ENCODE measurements at places on chromosomes 7 and 10.

- no peak for DNase-seq
Measured at GRCh38 chr7:151469281-151469680, 29.3 kb upstream of the CRYGN start.

DNA sequence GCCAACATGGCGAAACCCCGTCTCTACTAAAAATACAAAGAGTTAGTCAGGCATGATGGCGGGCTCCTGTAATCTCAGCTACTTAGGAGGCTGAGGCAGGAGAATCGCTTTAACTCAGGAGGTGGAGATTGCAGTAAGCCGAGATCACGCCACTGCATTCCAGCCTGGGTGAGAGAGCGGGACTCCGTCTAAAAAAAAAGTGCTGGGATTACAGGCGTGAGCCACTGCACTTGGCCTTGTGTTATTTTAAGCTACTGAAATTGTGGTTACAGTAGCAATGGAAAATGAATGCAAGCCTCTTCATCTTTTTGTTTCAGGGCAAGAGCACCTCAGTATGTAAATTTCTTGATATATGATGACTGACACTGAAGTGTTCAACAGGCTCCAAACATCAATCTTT lies 106.4 kb upstream of the IMMP2L start:
- DNase-seq: no peak

DNA sequence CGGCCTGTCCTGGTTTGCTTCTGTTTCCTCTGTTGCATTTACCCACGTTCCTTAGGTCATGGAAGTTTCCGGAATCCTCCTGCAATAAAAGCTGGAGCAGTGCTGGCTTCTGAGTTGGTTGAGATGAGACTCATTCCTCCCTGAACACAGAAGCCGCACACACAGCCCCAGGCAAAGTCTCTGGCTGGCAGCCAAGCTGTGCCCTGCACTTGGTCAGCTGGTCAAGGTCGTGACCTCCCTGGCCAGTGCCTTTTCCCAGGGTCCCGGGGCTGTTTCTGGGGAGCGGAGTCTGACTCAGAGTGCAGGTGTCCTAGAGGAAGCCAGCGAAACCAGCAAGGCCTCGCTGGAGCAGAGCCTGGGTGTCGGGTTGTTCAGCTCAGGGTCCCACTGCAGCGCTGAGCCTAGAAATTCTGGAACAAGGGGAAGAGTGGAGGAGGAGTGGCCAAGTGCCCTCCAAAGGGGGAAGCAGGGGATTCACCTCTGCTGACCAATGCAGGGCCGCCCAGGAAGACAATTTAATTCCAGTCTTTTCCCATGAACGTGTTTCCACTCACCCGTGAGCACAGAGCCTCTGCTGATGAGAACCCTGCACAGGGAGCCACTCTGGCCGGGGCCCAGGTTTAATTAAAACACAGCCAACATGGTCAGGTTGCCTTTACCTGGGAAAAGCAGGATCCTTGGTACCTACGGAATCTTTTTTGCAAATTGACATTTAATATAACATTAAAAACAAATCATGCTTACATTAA lies 245.5 kb upstream of the PPP2R2D start:
- no peak for DNase-seq

GRCh38 chr10:5553400-5554170 lies 28.8 kb downstream of the CALML3 start:
- no peak for DNase-seq

DNA sequence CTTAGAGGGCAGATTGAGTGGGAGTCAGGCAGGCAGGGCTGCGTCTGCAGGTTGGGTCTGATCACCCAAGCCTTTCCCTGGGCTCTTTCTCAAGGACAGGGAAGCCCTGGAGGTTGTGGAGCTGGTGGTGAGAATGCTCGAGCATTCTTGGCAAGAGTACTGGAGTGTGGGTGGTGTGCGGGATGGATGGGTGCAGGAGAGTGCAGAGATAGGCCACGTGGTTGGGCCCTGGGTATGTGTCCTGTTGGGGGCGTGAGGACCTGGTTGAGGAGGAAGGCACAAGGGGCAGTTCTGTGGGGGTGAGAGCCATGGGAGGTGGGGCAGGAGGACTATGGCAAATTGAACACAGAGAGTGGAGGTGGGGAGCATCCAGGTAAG lies 135.9 kb downstream of the PTPN20 start:
- DNase-seq: no peak

DNA sequence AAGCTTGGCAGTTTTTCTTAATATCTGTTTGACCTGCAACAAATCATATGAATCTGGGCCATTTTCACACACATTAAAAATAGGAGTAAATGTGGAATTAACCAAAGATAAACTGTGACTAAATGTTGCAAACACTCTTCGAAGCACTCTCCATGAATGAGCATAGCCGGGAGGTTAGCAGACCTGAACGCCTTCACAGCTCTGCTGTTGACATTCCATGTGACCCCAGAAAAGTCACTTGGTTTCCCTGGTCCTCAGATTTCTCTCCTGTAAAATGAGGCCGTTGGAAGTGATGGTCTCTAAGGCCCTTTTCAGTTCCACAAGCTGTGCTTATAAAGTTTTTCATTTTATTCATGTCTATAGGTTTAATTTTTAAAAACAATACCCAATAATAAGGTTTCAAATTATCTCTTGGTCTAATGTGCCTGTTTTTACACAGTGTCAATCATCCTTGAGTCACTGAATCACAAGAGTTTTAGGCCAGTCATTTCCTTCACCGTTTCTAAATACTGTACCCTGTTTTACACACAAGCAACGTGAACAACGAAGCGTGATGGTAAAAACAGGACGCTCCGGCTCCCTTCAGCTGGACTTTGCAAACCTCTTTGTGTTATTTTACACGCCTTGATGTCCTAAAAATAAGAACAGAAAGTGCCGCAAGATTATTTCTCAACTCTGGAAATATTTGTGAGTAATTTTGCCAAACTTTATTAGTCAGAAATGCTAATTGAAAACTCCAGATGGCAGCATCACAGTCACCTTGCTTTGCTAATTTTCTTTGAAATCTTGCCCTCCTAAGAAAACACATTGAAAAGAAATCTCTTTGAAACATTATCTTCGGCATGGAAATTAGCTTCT lies 38.6 kb upstream of the MET start:
- no peak for DNase-seq

DNA sequence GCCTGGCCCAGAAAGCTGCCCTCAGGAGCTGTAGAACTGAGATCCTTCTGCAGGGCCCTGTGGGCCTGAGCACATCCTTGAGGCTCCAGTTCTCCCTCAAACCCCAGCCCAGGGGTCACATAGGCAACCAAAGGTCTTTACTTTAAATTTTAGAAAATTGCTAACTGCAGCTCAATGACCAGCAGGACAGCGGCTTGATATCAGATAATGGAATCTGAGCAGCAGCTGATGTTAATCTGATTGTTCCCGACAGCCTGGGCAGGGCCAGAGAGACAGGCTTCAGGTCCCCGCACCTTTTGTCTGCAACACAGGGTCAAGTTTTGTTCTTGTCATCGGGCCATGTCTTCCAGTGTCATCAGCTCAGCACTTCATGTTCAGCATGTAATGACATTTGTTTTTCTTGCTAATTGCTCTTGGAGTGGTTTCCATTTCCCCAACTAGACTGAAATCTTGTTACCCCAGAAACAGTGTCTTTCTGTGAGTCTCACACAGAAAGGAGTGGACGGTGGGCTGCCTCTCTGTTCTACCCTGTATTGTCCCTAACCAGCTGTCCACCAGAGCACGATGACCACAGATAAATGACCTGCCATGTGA lies 91.0 kb downstream of the PAXIP1 start:
- no peak for DNase-seq

GRCh38 chr7:2724453-2725177 lies 36.6 kb downstream of the AMZ1 start:
- no peak for DNase-seq
